Upper lobe of left lung (tissue), 6 donors: ENCODE measurements at places on chromosomes 16 and 17.

- H3K27me3 ChIP-seq, result no peaks in the 10 kb centered on the region
- peaks cover 22% of the 10 kb centered on the region for H3K4me1 ChIP-seq
- H3K4me3 ChIP-seq, result no peak overlapping the region
- no peaks in the 10 kb centered on the region for H3K36me3 ChIP-seq
- peak overlapping the region; percentile 60 for H3K27ac ChIP-seq
Measured at GRCh38 chr17:17537311-17538099, 41.3 kb upstream of the RASD1 start.

DNA sequence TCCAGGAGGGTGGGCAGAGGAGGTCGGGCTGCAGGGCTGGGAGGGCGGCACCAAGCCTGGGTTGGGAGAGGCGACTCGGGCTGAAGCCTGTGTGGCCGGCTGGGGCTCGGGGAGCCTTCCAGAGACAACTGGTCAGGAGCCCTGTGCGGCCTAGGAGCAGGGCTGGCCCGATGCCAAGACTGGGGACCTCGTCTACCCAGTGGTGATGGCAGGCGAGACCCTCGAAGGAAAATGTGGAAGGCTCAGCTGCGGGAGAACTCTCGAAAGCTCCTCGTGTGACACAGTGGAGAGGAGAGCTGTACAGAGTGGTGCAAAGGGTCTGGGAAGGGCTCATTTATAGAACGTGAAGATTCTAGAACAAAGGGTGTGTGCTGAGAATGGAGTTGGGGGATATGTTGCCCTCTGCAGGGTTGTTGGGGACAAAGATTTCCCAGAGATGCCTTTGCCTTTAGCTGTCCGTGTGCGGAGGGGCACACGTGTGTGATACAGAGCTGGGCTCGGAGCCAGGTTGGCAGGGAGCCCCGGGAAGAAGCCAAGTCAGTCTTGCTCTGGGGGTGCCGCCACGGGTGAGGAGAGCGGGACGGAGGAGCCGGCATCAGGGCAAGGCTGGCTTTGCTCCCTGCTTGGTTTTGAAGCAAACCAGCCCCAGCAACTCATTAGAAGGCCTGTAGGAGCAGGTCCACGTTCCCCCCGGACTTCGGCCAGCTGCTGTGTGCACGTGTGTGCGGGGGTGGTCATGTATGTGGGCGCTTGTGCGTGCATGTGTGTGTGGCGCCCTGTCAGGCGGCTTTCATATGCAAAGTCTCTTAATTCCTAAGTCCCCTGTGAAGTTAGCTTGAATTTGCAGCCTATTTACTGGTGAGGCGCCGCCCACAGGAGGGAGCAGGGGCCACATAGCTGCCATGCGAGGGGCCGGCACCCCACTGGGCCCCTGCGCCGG, 132.4 kb upstream of the CHMP6 start:
- peak overlapping the region; percentile 24 for H3K27ac ChIP-seq
- no peak overlapping the region for H3K4me3 ChIP-seq
- no peak for DNase-seq
- H3K36me3 ChIP-seq, result no peaks in the 10 kb centered on the region

DNA sequence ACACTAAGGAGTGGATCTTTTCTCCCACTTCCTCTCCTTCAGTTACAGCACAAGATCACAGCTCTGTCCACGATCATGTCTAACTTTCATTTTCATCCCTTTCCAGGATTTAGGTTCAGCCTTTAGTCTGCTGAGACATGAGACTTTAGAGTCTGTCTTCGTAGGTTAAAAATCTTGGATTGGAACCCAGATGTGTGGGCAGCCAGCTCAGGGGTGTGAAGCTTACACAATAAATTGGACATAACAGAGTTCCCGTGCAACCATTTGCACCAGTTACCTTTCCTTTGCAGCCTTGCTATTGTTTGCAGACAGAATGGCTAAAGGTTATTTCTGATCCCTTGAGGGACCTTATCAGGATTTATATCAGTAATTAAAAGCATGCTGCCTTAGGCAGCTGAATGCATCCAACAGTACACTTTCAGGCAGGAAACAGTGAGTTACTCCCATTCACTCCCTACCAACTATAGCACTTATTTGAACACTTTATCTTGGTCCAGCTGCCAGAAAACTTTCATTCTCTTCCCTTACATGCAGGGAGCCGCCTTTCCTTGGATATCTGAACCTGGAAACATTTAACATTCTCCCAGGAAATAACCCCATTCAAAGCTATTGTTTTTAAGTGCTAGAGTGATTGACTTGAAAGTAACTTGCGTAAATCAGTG, 87.3 kb downstream of the TMEM100 start:
- peaks cover 12% of the 10 kb centered on the region for H3K4me1 ChIP-seq
- no peaks in the 10 kb centered on the region for H3K36me3 ChIP-seq
- H3K27me3 ChIP-seq, result no peaks in the 10 kb centered on the region
- H3K4me3 ChIP-seq, result no peak overlapping the region

GRCh38 chr16:62755938-62756337, 719.7 kb upstream of the CDH8 start:
- H3K27me3 ChIP-seq, result no peaks in the 10 kb centered on the region
- no peaks in the 10 kb centered on the region for H3K4me1 ChIP-seq
- no peaks in the 10 kb centered on the region for H3K36me3 ChIP-seq
- H3K4me3 ChIP-seq, result no peak overlapping the region
- no peak for DNase-seq

DNA sequence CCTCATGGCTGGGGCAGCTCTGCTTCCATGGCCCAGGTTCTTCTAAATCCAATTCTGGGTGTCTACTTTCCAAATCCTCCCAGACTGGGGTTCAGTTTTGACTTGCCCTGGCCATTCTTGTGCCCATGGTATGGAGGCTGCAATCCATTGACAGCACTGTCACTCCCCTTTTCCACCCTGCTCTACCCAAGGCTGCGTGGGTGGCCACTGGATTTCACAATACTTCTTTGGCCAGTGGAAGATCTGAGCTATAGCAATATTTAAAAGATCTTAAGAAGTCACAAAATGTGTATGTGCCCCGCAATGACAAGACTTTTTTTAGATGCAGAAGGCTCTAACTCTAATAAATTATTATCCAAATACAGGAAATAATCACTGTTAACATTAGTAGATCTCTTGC, 329.4 kb upstream of the CCL2 start:
- H3K36me3 ChIP-seq, result no peaks in the 10 kb centered on the region
- no peak overlapping the region for H3K27ac ChIP-seq
- H3K27me3 ChIP-seq, result no peaks in the 10 kb centered on the region
- no peak overlapping the region for H3K4me3 ChIP-seq

DNA sequence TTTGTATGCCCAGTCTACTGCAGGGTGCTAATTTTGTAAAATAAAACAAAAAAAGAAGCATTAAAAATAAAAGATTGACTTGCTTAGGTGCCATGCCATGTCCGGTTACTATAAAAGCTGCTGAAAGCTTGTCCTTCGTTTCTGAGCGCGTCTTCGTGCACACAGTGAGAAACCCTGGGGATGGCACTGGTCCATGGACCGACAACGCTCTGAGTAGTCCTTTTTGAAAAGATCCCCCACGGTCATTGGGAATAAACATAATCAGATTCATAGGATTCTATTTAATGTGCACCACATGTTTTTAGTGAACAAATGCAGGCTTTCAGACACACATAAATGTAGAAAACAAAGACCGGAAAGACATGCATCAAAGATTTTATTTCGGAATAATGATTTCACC, 146.3 kb downstream of the XYLT1 start:
- H3K36me3 ChIP-seq, result no peaks in the 10 kb centered on the region
- no peaks in the 10 kb centered on the region for H3K27me3 ChIP-seq
- H3K27ac ChIP-seq, result no peak overlapping the region
- peaks cover 8% of the 10 kb centered on the region for H3K4me1 ChIP-seq

GRCh38 chr16:52603015-52603414, 56.1 kb upstream of the TOX3 start:
- no peak overlapping the region for H3K4me3 ChIP-seq
- no peaks in the 10 kb centered on the region for H3K36me3 ChIP-seq
- no peak for DNase-seq
- no peaks in the 10 kb centered on the region for H3K27me3 ChIP-seq
- no peaks in the 10 kb centered on the region for H3K4me1 ChIP-seq
- H3K27ac ChIP-seq, result no peak overlapping the region

DNA sequence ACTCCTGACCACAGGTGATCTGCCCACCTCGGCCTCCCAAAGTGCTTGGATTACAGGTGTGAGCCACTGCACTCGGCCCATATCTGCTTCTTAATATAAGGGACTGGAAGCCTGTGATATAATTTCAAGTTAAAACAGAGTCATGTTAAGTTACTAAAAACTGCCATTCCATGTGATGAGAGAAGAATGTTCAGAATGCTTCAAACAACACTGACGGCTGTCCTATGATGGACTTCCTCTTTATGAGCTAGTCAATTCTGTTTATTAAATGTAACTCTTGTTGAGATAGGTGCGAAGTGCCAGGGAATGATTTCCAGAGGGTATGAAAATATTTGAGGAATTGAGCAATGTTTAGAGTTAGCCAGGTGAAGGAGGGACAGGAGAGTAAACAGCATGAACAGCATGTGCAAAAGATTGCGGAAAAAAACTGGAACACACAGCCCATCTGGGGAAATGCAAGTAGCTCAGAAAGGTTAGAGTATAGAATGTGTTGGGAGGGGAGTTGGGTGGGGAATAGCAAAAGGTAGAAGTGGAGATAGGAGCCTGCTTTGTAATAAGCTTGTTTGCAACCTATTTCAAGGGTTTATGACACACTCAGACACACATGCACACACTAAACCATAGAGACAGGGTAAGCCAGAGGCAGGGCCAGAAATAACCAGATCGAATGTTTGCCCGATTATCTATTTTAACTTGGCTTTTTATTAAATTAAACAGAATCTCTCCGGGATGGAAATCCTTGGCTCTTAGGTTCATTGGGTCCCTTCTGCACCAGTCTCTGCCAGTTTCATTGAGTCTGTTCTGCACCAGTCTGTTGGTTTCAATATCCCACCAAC, 135.6 kb upstream of the COX10 start:
- H3K4me1 ChIP-seq, result peaks cover 13% of the 10 kb centered on the region
- no peak overlapping the region for H3K4me3 ChIP-seq
- no peak overlapping the region for H3K27ac ChIP-seq
- no peaks in the 10 kb centered on the region for H3K36me3 ChIP-seq
- DNase-seq, result no peak

- no peak overlapping the region for H3K4me3 ChIP-seq
- H3K27ac ChIP-seq, result no peak overlapping the region
- no peaks in the 10 kb centered on the region for H3K36me3 ChIP-seq
- H3K4me1 ChIP-seq, result no peaks in the 10 kb centered on the region
- H3K27me3 ChIP-seq, result peaks cover 3% of the 10 kb centered on the region
- no peak for DNase-seq
Measured at GRCh38 chr16:82621781-82622180, 5.0 kb upstream of the CDH13 start.

- peaks cover 59% of the 10 kb centered on the region for H3K36me3 ChIP-seq
- H3K27ac ChIP-seq, result peak overlapping the region; percentile 88
- H3K4me3 ChIP-seq, result peak overlapping the region; percentile 31
- DNase-seq, result no peak
Measured at GRCh38 chr17:7572338-7572587, 7.2 kb upstream of the CD68 start.

DNA sequence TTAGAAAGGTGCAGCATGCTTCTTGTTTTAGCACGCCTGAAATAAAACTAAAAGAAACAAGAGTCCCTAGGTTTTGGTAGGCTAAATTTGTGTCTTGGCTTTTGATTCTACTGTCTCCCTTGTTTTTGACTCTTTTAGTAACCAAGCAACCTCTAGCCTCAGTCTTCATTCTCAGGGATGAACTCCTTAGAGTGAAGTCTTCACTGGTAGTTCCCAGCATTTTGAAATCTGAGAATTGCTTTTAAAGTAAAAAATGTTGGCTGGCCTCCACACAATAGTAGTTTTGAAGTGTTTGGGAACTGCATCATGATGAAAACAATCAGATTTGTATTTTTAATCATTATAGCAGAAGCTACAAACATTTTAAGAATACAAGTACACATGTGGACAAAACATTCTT, 6.1 kb upstream of the CDR2 start:
- H3K27ac ChIP-seq, result no peak overlapping the region
- H3K4me3 ChIP-seq, result no peak overlapping the region
- no peaks in the 10 kb centered on the region for H3K27me3 ChIP-seq
- no peaks in the 10 kb centered on the region for H3K36me3 ChIP-seq
- peaks cover under 1% of the 10 kb centered on the region for H3K4me1 ChIP-seq
- DNase-seq, result no peak

DNA sequence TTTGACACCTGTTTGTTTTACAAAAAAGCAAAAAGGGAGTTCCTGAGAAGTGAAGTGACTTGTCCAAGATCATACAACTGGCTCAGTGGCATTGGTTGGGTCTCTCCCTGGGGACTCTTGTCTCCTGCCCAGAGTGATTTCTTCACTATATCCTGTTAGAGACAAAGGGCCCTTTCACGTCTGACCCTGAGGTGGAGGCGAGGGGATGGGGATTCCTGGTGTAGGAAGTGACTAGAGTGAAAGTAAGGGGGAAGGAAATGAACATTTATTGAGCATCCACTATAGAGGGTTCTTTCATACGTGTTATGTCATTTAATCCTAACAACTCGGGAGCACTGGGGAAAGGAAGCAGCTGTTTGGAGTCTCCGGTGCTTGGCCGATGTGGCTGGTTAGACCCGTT, 9.0 kb downstream of the ITGB3 start:
- no peaks in the 10 kb centered on the region for H3K4me1 ChIP-seq
- H3K4me3 ChIP-seq, result no peak overlapping the region
- H3K27me3 ChIP-seq, result no peaks in the 10 kb centered on the region
- no peaks in the 10 kb centered on the region for H3K36me3 ChIP-seq

DNA sequence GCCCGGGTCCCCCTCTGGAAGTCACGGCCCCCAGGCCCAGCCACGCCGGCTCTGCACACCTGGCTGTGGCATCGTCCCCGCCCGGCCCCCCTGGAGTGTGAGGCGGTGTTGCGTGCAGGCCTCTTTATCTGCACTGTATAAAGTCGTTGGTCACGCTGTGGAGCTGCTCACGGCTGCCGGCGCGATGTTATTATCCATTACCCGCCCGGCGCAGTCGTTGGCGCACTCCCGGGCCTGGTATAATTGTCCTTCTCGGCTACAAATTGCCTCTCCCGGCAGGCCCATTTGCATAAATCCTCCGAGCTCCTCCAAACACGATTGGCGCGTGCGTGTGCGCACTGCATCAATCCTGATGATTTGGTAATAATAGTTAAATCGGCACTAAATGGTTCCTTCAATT, 57.8 kb downstream of the BAHCC1 start:
- no peak overlapping the region for H3K27ac ChIP-seq
- H3K36me3 ChIP-seq, result peaks cover 10% of the 10 kb centered on the region
- no peaks in the 10 kb centered on the region for H3K4me1 ChIP-seq
- no peaks in the 10 kb centered on the region for H3K27me3 ChIP-seq
- DNase-seq, result no peak
- H3K4me3 ChIP-seq, result no peak overlapping the region

DNA sequence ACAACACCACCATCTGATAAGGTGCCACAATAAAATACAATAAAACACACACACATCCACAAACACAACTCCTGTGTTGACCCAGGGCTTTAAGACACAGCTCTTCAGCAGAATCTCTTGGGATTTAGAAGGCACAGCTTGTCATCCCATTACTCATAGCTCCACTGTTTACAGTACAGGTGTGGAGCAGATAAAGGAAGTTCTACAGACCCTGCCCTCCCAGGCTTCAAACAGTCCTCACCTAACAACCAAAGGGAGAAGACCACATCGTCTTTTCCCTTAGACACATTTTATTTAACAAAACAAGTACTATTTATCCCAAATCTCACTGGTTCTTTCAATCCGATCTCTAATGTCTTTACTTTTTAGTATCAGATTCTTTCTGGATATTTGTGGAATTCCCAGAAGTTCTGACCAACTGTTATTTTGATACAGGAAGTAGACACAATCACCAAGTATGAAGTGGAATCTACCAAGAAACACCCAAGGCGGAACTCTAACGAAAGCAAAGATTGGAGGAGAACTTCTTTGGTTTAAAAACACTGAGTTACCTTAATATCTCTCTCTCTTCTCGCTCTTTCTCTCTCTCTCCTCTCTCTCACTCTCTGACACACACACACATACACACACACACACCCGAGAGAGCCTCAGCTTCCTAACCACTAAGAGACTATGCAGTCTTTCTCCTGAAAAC, 46.1 kb downstream of the CYTH1 start:
- H3K4me1 ChIP-seq, result peaks cover 76% of the 10 kb centered on the region
- H3K36me3 ChIP-seq, result no peaks in the 10 kb centered on the region
- H3K27me3 ChIP-seq, result no peaks in the 10 kb centered on the region
- H3K4me3 ChIP-seq, result peak overlapping the region; percentile 58
